ENCODE measurements at places on chromosomes 7 and 10.

- DNase-seq = no peak
Measured at GRCh38 chr10:124256151-124256550, 162.6 kb downstream of the OAT start.

DNA sequence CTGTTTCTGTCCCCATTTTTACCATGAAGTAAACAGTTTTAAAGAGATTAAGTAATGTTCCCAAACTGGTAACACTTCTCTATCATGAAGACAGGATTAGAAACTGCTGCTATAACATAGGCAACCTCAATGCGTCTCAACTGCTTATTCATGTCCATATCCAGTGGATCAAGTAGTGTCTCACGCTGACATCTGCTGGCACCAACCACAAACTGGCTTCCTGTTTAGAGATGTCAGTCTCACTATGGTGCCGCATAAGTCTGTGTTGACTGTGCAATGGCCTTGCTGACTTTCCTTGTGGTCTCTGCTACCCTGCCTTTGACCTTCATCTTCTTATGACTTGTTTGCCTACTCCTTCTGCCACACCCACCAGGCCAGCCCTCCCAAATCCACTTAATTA, 369.6 kb upstream of the DPP6 start:
- no peak for DNase-seq

DNA sequence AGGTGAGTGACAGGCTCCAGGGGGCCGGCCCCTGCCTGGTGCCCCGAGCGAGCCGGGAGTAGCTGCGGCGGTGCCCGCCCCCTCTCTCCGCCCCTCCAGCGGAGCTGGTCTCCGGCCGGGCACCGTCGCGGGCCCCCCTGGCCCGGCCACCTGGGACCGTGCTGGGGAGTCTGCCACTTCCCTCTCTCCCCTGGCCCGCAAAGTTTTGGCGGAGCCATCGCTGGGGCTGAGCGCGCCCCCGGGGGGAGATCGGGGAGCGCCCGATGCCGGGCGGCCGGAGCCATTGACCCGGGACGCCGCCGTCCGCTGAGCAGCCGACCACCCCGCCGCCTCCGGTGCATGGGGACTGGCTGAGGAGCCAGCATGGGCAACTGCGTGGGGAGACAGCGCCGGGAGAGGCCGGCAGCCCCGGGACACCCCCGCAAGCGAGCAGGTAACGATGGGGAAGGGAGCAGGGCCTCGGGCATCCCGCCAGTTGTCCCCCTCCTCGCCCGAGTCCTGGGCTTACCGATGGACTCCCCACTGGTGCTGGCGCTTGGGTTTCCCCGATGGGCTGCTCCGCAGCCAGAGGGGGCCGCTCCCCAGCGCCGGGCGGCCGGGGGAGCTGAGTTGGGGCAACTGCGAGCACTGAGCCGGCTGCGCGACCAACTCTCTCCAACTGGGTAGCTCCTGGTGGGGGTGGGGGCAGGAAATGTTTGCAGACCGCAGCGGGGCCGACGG, at the start of gene UBTD1:
UBTD1 (plus strand) TSS at position 84 of the 720 bp plus-strand sequence; CDS start at position 364, 280 bp downstream.
- no peak for DNase-seq

DNA sequence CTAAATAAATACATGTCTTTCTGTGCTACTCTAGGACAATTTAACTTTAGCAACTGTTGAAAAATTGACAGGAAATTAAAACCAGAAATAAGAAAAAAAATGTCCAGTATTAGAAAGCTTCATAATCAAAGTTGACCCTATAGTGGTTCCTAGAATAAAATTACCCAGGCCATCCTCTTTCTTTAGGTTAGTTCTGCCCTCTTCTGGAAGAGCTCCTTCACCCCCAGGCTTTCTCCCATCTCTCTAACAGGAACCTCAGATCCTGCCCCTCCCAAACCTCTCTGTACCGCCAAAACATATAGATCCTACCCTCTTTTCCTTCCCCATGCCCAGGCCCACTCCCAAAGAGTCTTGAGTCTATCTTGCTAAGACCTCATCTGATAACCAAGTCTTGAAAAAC, 159.4 kb upstream of the CDK1 start:
- no peak for DNase-seq

GRCh38 chr7:70402069-70402468, 729.9 kb upstream of the GALNT17 start:
- no peak for DNase-seq

GRCh38 chr10:69419096-69419743, 2.5 kb upstream of the TACR2 start:
- DNase-seq = no peak

DNA sequence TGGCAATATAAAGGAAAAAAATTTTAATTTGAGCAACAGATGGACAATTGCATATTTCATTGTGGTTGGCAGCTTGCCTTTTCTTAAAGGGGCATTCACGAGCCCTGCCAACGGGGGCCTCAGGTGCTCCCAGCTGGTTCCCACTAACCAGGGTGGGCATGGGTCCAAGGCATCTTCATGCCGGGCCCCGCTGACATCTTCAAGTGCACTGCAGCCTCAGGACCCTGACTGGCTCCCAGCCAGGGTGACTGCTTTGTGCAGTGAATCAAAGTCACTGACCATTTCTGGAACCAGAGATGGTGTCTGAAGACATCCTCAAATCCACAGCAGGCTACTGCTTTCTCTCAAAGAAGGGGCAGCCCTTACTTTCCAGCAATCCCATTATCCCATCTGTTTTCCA, 275.2 kb upstream of the MGMT start:
- no peak for DNase-seq

GRCh38 chr7:96236198-96237039, 85.5 kb downstream of the SLC25A13 start:
- DNase-seq = no peak
